AG08395 (cell line): ENCODE measurements at places on chromosomes 13 and 19.

DNA sequence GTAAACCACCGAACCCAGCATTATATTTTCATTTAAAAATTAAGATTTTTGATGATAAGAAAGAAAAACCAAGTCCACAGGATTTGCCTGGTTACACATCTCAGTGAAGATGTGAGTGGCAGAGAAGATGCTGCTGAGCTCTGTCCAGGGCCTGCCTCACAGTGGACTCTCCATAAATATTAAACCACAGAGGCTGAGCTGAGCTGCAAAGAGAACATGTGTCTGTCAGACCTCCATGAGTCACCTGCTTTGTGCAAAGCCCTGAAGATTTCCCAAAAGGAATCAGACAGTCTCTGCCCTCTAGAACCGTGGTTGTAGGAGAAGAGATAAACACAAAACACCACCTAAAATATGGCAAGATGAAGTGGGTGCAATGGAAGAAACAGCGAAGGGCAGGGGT is 127.2 kb upstream of the TSC22D1 start:
- peak; percentile 64 for DNase-seq

- DNase-seq = no peak
These were observed 107.8 kb upstream of the ATXN8OS start for GRCh38 chr13:69999875-70000274.

DNA sequence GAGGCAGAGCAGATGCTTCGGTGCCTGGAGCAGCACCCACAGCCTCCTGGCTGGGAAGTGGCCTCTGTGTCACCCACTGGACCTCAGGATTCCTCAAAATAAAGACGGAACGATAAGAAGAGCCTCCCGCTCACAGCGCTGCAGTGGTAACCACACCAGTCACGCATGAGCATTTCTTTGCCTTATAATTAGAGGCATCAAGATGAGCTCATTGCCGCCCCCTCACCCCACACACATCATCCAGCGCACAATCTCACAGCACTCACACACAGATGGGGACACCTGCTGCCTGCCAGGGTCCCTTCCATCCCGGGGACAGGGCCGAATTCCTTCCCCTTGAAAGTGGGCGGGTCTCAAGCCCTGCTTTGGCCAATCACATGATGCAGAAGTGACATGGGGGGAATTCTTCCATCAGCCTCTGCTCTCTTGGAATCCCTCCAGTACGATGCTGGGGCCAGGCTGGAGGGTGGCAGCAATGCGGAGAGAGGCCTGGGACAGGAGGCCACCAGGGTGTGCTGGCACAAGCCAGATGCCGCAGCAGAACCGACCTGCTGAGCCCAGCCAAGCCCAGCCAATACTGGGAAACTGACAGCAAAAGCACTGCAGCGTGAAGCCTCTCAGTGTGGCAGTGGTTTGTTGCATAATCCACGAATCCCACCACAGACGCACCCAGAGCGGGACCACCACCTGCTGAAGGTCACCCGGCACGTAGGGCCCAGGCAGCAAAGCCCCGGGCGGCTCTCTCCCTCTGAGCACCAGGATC is 16.0 kb downstream of the PIP5K1C start:
- no peak for DNase-seq

- no peak for DNase-seq
These were observed 24.8 kb upstream of the TMEM255B start for GRCh38 chr13:113734099-113734825.

GRCh38 chr13:38166116-38166515 is 183.5 kb upstream of the UFM1 start:
- no peak for DNase-seq

DNA sequence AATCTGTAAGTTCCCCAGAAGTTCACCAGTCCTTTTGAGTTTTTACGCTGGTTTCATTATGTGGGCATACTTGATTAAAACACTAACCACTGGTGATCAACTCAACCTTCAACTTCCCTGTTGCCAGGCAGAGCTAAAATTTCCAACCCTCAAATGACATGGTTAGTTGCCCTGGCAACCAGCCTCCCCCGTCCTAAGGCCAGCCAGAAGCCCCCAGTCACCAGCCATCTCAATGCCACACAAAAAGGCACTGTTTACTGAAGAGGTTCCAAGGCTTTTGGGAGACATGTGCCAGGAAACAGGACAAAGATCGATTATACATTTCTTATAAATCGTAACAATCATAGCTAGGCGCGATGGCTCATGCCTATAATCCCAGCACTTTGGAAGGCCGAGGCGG is 1.6 kb downstream of the ZNF649 start:
- DNase-seq = no peak

GRCh38 chr19:1205114-1206099 is at the start of gene STK11:
Gene STK11 (plus strand): TSS chr19:1205778. CDS start chr19:1206914, 1,136 bp downstream.
- peak; percentile 100 for DNase-seq

- DNase-seq = no peak
These were observed 127.1 kb downstream of the GGACT start for GRCh38 chr13:100461309-100462030.

DNA sequence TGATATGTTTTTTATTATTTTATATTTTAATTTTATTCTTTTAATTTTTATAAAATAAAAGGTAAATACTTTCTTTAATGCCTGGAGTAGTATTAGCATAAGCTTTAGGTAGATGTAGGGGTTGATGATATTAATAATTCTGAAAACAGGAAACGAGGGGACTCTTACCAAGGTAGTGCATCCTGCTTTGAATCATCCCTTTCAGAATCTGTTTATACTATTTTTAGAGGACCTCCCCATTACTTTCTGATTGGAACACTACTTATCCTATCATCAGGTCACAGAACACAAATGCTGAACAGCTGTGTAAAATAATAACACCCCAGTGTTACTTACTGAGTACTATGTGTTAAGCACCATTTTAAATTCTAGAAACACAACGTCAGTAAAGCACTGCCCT is 27.3 kb downstream of the COG6 start:
- DNase-seq = no peak

GRCh38 chr19:4414800-4415321 is 12.4 kb downstream of the CHAF1A start:
- DNase-seq = no peak

DNA sequence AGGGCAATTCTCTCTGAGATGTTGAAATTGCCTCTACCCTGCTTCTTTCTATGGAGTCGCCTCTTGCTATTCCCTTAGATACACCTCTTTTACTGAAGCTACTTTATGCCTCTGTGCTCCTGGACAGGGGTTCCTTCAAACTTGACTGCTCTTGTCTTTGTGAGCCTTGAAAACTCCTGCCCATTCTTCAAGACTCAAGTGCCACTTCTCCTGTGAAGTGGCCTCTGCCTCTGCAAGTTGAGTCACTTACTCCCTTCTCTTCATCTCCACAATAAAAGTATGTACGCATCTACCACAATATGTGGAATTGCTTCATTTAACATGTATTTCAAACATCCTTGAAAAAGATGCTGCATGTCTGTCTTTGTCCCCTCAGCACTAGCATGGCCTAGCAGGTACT is 66.0 kb upstream of the TPP2 start:
- DNase-seq = no peak

DNA sequence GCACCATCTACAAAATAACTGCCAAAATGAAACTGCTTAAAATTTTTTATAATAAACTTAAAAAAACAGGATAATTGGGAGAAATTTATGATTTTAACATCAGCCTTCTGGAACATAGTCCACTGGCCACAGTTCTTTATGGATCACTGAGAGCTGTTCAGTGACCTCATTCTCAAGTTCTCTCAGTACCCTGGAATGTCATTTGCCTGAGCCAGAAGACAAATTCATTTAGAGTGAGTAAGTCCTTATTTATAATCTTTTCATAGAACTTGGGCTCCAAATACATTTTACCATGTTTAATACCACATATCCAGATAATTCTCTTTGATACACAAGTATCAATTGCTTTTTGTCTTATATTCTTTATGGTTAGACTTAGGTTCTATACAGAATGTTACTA is 87.6 kb downstream of the CAB39L start:
- DNase-seq = peak; percentile 83
